Testis (tissue), 5 donors: ENCODE measurements at places on chromosomes 4 and X. TPM values are rescaled to one million over a fixed set of nuclear protein-coding genes. Genes with fewer than 3 reads are reported as not detected.

RTL9 gene
- 94.4 TPM for total RNA-seq

EPHA5 gene
- total RNA-seq = 3.1 TPM

UGT2B17 gene
- total RNA-seq = not detected

SHISA3 gene
- 0.81 TPM for total RNA-seq

NUDT11 gene
- 109 TPM for total RNA-seq

C4orf50 gene
- 2.7 TPM for total RNA-seq
